Thyroid gland (tissue), 4 donors: ENCODE measurements at places on chromosomes 3 and 15. TPM values are rescaled to one million over a fixed set of nuclear protein-coding genes. Genes with fewer than 3 reads are reported as not detected.

DNA sequence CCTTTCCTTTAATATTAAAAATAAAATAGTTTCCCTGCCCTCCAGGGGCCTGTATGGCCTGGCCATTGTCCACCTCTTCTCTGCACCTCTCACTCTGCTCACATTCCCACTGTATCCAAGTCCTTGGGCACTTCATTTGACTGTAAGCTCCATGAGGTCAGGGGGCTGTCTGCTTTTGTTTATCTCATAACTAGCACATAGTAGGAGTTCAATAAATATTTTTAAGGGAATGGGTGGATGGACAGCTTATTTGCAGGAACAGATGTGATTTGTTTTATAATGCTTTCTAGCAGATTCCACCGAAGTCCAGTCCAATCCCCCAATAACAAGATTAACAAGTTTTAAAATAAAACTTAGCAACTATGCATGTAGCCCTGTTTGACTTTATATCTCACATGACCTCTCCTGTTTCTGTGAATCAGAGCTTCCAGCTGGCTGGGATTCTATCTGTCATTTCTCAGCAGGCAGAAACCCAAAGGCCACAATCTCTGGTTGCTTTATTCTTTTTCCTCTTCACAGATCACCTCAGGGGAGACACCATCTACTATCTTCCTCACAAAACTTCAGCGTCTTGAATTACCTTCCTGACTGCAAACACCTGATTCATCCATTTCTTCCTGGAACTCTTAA, 123.0 kb upstream of the NR2F2 start:
- no peak overlapping the region for H3K27ac ChIP-seq
- no peak for DNase-seq
- no peaks in the 10 kb centered on the region for H3K27me3 ChIP-seq

GRCh38 chr3:64342940-64343688, 117.8 kb upstream of the PRICKLE2 start:
- no peaks in the 10 kb centered on the region for H3K27me3 ChIP-seq
- no peak for DNase-seq
- H3K4me3 ChIP-seq, result no peak overlapping the region
- peaks cover 23% of the 10 kb centered on the region for H3K4me1 ChIP-seq

DNA sequence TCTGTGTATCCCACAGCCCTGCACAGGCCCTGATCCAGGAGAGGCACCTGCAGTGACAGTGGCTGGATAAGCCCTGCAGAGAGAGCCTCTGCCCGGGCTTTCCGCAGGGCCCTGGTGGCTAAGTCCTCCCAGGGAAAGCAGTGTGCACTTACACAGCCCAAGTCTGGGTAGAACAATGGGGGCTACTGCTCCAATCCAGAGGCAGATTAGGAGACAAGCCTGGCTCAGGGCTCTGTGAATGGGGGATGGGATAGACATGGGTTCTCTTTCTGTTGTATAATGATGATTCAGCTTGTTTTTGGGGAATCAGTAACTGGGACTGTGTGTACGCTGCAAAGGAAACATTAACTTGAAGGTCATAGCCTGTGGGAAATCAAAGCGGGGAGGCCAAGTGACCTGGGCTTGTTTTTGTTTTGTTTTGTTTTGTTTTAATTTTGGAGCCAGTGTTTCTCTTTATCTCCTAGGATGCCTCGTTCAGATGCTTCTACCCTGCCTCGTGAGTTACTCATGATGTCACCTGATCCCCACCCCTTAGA, 4.1 kb upstream of the ALDH1L1 start:
- H3K27me3 ChIP-seq, result no peaks in the 10 kb centered on the region
- peaks cover 14% of the 10 kb centered on the region for H3K4me1 ChIP-seq
- H3K27ac ChIP-seq, result no peak overlapping the region
- no peak for DNase-seq
- H3K4me3 ChIP-seq, result no peak overlapping the region
- no peaks in the 10 kb centered on the region for H3K36me3 ChIP-seq

GRCh38 chr3:52615166-52615565, 70.5 kb downstream of the PBRM1 start:
- no peak overlapping the region for H3K27ac ChIP-seq
- H3K36me3 ChIP-seq, result peaks cover 5% of the 10 kb centered on the region

- no peak overlapping the region for H3K27ac ChIP-seq
- no peaks in the 10 kb centered on the region for H3K36me3 ChIP-seq
- H3K27me3 ChIP-seq, result no peaks in the 10 kb centered on the region
- H3K4me1 ChIP-seq, result no peaks in the 10 kb centered on the region
- H3K4me3 ChIP-seq, result no peak overlapping the region
Measured at GRCh38 chr15:45776772-45777171, 141.9 kb downstream of the SQOR start.

GRCh38 chr3:141542202-141542969, 55.6 kb downstream of the RASA2 start:
- H3K36me3 ChIP-seq, result no peaks in the 10 kb centered on the region
- H3K4me1 ChIP-seq, result no peaks in the 10 kb centered on the region
- DNase-seq, result no peak
- no peak overlapping the region for H3K4me3 ChIP-seq
- no peaks in the 10 kb centered on the region for H3K27me3 ChIP-seq
- no peak overlapping the region for H3K27ac ChIP-seq

Gene FMN1
- 28.3 TPM for total RNA-seq

Gene GNB4
- total RNA-seq, result 39.4 TPM

Gene AMOTL2
- 102 TPM for total RNA-seq

Gene SLC28A2
- not detected for total RNA-seq

Gene XCR1
- not detected for total RNA-seq
